Activated CD4-positive, CD25-positive, alpha-beta regulatory T cell (primary cell): ENCODE measurements at places on chromosomes 16 and 17.

DNA sequence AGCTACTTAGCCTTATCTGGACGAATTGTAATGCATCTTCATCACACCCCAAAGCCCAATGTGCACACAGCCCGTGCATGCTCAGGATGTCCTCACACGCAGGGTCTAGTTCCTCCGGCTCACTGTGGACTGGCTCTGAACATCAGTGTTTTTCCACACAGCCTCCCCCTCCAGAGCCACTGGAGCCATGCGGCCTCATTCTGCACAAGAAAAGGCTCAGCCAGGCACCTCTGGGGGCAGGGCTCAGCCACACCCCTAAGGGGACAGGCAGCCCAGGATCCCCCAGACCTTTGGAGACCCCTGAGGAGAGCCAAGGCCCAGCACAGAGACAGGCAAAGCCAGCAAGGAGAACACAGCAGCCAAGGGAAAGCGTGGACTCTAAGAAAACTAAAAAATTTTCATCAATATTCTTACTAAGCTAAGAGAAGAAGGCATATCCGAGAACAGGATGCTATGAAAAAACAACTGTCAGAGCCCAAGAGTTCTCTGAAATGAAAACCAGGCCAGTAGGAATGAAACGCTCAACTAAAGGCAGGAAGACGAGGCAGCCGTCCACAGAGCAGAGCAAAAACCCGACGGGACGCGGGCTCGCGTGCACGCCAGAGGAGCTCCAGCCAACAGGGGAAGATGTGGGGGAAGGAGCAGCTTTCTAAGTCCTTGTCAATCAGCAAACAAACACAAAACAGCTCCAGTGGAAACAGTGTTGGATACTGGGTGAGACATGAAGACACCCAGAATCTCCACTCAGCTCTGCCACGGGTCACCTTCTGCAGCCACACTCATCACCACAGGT, 34.5 kb downstream of the MAP1LC3B start:
- no peak for DNase-seq

DNA sequence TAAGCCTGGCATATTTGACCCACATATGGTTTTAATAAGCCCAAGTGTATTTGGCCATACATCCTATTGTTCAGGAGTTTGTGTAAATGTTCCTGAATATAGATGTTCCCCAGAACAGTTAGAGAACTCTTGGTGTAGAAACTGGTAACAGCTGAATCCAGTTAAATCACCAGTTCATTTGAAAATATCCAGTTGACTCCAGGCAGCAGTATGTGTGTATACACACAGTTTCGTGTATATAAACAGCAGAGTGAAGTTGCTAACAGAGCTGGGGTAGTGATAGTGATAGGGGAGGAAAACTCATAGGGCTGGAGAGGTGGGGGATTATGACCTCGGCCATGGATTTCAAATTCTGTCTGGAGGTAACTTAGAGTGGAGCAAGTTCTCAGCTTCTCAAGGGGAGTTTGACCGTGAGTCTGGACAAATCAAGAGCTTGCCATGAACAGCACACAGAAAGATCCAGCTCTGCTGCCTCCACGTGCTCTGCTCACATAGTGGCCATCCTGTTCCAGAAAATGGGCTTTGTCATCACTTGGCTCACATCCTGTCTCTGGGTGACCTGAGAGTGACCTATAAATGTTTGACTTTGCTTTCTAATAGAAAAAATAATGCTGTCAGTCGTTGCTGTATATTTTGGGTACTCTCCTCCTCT, 30.6 kb upstream of the MMD start:
- DNase-seq = no peak

GRCh38 chr17:48725288-48726064, 2.5 kb downstream of the PRAC2 start:
- DNase-seq = no peak

GRCh38 chr16:50304467-50305440, 38.4 kb downstream of the ADCY7 start:
- no peak for DNase-seq

DNA sequence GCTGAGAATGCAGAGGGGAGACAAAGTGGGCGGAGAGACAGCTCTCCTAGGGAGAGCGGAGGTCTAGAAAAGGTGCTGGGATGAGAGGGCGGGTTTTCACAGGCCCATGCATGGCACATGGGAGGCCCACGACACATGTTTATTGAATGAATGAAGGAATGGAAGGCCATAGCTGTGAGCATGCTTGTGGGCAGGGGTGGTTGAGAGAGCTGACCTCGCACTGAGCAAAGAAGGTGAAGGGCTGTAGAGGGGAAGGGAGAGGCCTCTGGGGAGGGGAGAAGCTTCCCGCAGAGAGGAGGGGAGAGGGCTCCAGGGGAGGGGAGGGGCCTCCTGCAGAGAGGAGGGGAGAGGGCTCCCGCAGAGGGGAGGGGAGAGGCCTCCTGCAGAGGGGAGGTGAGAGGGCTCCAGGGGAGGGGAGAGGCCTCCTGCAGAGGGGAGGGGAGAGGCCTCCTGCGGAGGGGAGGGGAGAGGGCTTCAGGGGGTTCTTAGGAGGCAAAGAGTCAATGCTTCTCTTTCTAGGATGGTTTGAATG, 27.3 kb downstream of the SDK2 start:
- no peak for DNase-seq
